RWPE1 (cell line): ENCODE measurements at places on chromosomes 11 and 22.

DNA sequence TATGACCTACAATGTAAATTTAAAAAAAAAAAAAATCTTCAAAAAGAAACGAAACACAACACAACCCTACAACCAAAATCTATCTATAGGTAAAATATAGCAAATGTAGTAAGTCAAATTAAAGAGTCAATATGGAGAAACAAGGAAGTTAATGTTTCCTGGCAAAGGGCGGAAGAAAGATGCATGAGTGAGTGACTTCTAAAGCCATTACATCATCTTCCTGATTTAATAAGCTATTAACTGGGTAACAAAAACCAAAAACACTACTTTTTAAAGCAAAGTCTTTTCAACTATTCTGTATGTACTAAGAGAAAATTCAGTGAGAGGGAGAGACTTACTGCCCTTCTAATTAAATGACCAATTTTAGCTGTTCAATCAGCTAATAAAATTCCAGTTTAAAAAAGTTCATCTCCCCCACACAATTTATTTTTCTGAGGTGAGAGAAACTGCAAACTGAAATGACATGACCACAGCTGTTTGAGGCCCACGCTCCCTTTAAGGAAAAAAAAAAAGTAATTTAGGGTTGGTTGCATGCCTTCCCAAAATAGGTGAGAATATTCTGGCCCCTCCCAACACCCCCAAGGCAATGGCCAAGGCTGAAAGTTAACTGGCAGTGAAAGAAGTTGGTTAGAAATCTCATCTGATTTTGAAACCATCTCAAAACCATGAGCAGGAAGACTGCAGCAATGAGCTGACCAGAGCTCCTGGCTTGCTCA, 5.9 kb downstream of the SF1 start:
- DNase-seq = no peak

GRCh38 chr11:114087025-114087424, 27.5 kb downstream of the ZBTB16 start:
- no peak for DNase-seq

- no peak for DNase-seq
Measured at GRCh38 chr11:66870616-66871520, 14.0 kb downstream of the LRFN4 start.

DNA sequence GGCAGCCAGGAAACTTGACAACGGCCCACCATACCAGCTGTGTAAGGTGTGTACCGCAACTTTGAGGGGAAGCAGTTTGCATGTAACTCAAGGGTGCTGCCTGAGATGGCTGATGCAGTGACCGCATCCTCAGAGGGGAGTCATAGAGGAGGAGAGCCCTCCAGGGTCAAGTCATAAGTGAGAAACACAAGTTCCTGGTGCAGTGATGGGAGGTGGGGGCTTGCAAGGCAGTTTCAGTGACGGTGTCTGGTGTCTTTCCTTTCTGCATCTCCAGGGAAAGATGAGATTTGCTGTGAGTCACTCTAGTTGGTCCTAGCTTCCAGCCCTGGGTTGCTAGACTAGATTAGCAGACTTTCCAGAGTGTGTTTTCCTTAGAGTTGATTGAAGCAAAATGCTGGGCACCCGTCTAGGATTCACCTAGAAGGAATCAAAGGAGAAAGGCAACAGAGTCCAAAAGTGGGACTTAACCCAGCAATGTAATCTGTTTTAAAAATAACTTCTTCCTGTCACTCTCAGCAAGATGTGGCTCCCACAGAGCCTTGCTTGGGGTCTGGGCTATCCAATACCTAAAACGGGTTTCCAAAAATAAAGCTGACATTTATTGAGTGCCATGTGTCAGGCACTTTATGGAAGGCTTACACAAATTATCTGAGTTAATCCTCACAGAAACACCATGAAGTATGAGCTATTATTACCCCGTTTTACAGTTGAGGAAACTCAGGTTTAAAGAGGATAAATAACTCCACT, 265.4 kb upstream of the PLET1 start:
- no peak for DNase-seq

- no peak for DNase-seq
Measured at GRCh38 chr11:92776676-92777075, 192.8 kb upstream of the MTNR1B start.

GRCh38 chr22:20522134-20523004, 15.0 kb downstream of the MED15 start:
- no peak for DNase-seq
